ENCODE measurements at places on chromosomes 6 and 20.

GRCh38 chr6:72626126-72626525, 4.3 kb downstream of the KCNQ5 start:
- no peak for DNase-seq

DNA sequence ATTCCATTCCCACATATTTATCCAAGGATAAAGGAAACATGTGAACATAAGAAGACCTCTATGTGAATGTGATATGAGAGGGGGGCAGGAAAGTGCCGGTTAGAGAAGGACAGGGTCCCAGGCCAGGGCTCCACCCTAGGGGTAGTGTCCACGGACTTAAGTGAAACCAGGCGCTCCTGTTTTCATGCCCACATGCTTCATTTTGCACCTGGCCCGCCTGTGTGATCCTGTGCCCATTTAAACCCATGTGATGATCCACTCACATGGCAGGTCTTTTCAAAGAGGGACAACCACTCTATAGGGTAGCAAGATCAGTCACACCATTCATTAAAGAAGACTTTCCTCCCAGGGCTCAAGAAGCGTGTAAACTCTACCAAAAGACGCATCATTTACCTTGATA, 865.3 kb upstream of the GJE1 start:
- no peak for DNase-seq

GRCh38 chr6:28212510-28213212, 12.4 kb upstream of the ZSCAN9 start:
- DNase-seq, result no peak

GRCh38 chr20:38222231-38222922, 38.2 kb downstream of the KIAA1755 start:
- peak; percentile 20 for DNase-seq

- no peak for DNase-seq
Measured at GRCh38 chr6:28218312-28219248, 6.5 kb upstream of the ZSCAN9 start.

DNA sequence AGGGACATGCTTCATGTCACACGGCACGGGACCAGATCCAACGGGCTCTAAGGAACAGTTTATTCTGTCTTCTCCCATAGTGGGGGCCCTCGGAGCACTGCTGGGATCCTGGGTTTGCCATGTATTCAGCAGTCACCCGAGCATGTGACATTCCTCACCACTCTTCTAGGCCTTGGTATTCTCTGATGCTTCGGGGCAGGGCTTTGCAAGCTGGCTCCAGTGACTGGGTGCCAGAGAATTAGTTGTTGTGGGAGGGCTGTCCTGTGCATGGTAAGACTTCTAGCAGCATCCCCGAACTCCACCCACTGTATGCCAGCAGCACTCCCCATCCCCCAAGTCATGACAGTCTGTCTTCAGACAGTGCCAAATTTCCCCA, 5.4 kb downstream of the CCN5 start:
- DNase-seq, result no peak

DNA sequence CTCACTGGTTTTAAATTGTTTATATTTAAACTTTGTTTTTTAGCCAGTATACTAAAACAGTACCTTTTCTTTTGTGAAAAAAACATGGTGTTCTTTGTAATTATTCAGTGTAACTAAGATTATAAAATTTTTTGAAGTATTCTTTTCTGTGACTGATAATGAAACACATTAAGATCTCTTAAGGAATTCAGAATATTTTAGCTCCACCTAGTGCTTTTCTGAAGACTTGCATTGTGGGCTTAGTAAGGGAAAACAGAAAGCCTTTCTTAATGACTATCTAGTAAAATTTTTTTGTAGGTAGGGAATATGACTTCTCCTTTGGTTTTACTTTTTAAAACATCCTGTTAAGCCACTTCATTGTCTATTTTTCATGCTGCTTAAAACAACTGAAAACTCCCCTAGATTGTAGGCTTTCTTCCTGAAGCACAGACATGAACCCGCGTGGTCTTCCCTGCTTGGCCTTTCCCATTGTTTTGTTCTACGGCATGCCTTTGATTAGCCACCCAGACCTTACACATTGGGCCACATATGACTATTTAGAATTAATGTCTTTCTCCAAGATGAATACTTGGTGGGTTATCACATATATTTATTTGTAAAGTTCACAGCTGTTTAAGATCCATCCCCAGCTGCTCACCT, 72.1 kb downstream of the AFDN start:
- no peak for DNase-seq
